Amniotic epithelial cell (primary cell): ENCODE measurements at places on chromosomes 4 and X.

DNA sequence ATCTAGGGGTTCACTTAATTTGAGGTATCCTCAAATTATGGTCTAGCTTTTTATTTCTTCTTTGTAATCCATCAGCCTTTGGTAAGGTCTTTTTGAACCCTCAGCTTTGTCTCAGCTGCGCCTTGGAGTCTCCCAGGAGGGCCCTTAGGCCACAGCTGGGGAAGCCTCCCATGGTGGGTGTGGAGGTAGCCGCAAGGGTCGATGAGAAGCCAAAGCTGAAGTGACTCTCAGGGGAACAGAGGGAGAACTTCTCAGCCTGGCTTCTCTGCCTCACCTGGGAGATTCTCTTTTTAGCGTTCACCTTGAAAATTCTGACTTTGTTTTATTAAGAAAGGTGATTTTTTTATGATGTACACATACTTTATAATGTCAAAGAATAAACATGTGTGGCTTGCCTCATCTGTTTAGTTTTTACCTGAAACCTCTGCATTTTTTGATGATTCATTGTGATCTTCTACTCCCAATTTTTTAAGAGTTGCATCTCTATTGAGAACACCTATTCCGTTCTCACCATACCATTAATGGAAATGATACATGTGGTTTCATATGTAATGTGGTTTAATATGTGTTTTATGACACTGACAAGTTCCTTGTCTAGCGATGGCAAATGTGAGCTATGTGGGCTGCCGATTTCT, 25.6 kb upstream of the SLC25A4 start:
- DNase-seq = no peak

DNA sequence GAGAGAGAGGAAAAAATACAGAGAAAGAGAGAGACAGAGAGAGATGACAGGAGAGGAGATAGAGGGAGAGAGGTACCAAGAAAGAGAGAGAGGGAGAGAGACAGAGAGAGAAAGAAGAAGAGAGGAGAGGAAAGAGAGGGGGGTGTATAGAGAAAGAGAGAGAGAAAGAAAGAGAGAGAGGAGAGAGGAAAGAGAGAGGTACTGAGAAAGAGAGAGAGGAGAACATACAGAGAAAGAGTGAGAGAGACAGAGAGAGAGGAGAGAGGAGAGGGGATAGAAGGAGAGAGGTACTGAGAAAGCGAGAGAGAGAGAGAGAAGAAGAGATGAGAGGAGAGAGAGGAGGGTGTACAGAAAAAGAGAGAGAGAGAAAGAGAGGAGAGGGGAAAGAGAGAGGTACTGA, 269.4 kb downstream of the CRLF2 start:
- no peak for DNase-seq

- no peak for DNase-seq
These were observed 451 bp downstream of the SOD3 start for GRCh38 chr4:24795666-24796381.

DNA sequence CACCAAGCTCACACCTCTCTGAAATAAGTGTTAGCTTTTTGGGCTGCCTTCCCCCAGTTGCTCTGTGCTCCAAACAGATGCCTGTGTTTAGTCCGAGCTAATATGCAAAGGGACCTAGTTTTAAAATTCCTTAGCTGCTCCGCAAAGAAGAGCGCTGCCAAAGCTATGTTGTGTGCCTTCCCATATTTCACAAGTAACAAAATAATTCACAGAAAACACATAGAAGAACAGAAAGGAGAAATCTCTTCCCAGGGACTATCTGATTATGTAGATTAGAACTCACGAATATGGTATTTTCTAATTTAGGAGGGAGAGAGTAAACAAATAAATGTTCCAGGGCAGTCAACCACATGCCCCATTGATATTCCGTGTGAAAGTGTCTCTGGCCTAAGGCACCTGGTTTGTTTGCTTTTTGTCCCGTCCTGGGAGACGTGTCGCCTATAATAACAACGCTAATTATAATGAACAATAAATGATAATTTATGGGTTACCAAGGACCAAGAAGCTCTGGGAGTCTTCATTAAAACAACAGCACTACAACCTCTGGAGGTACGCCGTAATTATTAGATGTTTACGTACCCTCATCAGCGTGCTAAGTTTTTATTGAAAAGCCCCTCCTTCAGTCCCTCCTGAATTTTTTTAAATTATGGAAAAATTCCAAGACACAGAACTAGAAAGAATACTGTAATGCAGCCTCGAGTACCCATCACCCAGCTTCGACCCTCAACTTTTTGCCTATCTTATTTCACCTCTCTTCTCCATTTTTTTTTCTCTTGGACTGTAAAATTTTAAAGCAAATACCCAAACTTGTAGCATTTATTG, 1.2 kb upstream of the CCNG2 start:
- DNase-seq = no peak

DNA sequence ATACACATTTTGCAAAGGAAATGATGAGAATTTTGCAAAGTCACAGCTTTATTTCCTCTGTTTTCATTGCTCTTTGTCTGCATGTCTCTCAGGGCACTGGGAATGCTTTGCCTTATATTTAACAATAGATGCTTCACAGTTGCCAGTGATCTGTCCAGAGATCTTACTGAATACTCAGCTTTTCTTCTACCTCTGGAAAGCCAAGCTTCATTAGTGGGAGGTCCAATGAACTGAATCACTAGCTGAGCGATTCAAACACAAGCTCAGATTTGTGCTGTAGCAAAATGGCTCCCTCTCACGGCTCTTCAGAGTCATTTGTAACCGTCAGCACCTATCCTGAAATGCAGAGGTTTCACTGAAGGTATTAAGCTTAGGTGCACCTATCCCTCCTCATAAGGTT, 138.9 kb downstream of the DCLK2 start:
- peak; percentile 77 for DNase-seq

DNA sequence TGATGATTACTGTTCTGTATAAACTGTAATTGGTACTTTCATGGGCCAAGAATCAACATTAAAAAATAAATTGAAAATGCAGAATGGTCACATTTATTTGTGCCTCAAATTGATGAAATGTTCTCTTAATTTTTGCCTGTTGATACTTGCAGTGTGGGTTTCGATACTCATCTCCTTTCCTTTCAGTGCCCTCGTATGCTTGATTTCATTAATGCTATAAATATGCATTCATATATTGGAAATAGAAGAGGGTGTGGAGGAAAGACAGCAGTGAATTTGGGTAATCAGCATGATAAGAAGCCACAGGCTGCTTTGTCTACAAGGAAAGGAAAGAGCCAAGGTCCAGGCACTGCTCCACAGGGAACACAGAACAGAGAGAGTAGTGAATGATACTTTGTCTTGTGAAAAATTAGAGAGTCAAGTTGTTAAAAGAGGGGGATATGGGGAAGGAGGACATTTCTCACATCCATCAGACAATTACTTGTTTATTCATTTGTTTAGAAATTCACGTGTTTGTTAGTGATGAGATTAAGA, 1.0 kb upstream of the DDX60 start:
- DNase-seq = no peak

GRCh38 chr4:48079972-48080391, 54.1 kb downstream of the TXK start:
- peak; percentile 91 for DNase-seq

DNA sequence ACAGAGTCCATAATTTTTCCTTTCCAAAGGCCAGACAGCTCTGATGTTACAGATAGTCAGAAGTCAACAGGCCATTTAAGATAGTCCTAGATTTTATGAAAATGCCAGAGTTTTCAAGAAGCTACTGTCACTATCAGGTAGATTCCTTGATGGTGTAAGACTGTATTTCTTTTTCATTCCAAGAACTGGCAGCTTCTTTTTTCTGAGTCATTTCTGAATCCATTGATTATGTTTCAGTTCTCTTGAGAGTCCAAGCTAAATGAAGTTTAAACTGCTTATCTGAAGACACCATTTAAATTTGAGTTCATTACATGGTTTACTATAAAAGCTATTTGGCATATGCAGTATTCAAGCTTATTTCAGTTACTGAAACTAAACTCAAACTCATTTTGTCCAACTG, 44.6 kb downstream of the RASSF6 start:
- DNase-seq = no peak

DNA sequence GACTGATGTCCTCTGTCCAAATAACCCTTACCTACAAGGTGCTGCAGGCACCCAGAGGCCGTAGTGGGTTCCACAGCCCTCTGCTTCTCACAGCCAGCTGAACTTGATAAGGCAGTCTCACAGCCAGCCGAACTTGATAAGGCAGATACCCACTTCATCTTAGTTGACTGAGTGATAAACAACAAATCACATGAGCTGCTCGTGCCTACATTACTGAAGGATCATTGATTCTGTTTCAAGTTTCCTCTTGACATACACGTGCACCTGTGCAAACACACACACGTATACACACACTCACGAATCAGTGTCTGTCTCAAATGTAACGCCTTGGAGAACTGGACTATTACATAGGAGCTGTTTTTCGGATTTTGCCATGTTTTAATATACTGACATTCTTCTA, 276.3 kb downstream of the DCTD start:
- no peak for DNase-seq

DNA sequence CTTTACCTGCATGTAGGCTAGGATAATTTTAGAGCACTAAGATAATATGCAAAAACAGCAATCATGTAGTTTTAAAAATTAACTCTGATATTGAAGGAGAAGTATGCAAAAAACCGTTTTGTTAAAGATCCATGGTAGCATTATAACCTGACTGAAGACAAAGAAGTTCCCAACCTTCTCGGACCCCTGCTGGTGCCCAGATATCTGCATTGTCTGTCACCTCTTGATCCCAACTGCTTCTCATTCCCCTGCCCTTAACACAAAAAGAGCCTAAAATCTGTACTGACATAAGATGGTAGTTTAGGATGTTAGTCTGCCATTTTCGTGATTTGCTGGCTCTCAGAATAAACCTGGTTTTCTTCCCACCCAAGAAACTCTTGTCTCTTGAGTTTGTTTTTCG, 61.5 kb upstream of the UCP1 start:
- no peak for DNase-seq

DNA sequence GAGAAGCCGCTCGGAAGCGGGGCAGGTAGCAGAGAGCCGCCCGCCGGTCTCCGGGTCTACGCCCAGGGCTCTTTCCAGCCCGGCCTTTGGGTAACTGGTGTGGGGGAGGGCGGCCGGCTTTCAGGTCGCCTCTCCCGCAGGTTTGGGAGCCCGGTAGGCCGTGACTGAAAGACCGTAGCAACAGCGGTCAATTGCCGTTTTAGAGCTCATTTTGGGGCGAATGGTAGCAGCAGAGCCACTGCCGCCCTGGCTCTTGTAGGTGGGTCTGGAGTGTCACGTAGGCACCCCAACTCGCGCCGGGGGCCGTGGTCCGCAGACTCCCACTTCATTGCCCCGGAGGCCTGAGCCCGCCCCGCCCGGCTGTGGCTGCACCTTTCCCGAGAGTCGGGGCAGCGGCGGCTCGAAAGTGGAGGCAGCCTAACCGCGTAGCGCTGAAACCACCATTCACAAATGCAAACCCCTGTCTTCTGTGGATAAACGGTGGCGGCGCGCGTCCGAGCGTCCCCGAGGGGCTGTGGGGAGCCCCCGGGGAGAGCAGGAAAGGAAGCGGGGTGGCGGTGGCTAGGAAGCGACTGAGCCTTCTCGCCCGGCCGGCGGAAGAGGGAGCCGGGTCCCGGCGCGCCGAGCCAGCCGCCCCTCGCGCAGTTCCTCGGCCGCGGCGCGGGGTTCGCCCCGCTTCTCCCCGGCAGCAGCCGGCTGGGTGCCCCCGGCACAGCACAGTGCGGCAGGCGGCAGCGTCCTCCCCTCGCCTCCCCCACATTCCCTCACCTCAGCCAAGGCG, 2185.1 kb upstream of the TENM3 start:
- DNase-seq = no peak

DNA sequence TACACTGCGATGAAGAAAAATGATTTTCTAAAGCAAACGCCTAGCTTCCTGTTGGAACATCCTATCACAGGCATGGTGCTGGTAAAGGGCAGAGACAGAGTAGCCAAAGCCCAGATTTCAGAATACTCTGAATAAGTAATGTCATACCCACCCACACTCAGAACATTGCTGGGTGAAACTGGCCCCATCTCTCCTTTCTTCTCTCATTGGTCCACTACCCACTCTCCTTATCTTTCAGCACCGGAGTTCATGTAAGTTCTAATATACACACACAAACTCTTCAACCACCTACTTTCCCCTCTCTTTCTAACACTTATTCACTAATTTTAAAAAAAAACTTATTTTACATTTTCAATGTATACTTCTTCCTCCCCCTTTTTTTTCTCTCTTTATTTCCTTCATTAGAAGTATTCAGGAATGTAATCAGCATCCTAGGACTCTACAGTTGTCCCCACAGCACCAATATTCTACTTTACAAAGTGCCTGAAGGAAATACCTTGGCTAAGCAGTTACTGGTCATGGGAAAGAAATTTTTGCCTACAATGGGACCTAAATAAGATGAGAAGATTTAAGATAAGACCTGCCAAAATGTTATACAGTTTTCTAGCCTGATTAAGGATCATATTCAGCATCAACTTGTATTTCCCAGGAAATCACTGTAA, 63.0 kb downstream of the SEC24D start:
- peak; percentile 61 for DNase-seq

- no peak for DNase-seq
These were observed 19.6 kb downstream of the PIGG start for GRCh38 chr4:518569-519083.

DNA sequence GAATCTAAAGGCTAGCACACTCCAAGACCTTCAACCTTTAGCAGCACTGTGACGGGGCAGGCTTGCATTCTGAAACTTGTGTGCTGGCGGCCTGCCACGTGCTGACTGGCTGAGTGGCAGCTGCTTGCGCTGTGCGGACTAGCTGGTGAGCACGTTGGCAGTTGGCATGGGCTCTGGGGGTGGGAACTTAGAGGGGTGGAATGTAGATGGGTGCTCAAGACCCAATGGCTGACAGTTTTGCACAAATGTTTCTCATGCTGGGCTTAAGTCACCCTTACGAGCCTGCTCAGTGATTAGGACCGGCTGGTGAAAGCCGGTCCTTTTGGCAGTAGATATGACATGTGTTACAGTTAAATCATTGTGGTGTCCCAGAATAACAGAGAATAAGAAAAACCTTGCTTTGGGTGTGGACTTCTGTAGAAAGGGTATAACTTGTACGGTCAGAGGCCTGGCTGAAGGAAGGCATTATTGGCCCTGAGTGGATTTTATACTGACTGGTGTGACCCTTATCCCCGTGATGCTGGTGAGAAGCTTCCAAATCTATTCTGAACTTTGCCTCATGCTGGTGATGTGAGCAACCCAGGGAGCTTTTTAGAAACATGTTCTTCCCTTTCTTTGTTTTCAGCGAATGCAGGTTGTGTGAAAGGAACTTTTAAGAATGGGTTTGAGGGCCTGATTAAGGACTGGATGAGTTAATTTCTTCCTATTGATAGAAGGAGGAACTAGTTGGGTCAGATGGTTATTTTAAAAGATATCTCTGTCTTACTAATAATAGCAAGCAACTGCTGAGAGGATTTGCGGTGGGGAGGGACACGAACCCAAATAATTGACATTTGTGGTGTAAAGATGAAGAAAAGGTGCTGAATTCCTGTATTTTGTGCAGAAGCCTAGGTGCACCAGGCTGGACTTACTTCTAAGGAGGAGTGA, 107.4 kb upstream of the SLC4A4 start:
- DNase-seq = no peak
